ENCODE measurements at places on chromosomes 5 and 9.
A peak's percentile ranks its signal among the peaks of the same experiment; 100 is the strongest.

GRCh38 chr5:165057145-165057544, 1551.7 kb downstream of the MAT2B start:
- DNase-seq = no peak

DNA sequence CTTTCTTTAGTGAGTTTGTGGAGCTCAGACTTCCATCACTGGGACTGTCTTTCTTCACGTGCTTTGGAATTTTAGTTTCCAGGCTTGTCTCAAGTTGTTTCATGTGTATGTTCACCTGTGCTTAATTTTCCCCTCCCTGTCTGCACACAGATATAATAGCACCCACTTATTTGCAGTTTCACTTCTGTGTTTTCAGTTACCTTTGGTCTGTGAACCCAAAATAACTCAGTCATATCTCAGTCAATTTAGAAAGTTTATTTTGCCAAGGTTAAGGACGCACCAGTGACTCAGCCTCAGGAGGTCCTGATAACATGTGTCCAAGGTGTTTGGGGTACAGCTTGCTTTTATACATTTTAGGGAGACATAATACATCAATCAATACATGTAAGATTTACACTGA, 330.4 kb downstream of the ICE1 start:
- no peak for DNase-seq

GRCh38 chr5:2575871-2576270, 175.6 kb downstream of the IRX2 start:
- DNase-seq = no peak

GRCh38 chr5:4295663-4296339, 700.2 kb downstream of the IRX1 start:
- DNase-seq = no peak

DNA sequence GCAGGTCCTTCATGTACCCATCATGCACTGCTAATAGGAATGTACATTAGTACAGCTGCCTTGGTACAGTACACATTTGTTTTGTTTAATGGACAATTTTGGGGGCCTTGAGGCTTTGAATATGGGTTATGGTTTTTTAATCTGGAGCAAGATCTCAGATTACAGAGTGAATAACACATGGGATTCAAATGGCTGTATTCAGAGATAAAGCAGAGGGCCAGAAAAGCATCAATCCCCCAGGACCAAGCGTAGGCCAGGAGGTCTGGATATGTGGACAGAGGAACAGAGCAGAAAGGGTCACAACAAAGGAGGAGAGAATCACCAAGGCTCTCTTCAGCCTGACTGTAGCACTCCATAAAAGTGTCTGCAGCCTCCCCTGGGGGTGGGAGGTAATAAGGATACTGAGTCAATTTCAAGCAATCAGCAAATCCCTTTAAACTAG, 47.7 kb upstream of the STK32A start:
- no peak for DNase-seq

- DNase-seq = no peak
These were observed 14.6 kb downstream of the URM1 start for GRCh38 chr9:128385496-128386460.

GRCh38 chr5:54220230-54221040, 89.9 kb downstream of the ARL15 start:
- DNase-seq = no peak

DNA sequence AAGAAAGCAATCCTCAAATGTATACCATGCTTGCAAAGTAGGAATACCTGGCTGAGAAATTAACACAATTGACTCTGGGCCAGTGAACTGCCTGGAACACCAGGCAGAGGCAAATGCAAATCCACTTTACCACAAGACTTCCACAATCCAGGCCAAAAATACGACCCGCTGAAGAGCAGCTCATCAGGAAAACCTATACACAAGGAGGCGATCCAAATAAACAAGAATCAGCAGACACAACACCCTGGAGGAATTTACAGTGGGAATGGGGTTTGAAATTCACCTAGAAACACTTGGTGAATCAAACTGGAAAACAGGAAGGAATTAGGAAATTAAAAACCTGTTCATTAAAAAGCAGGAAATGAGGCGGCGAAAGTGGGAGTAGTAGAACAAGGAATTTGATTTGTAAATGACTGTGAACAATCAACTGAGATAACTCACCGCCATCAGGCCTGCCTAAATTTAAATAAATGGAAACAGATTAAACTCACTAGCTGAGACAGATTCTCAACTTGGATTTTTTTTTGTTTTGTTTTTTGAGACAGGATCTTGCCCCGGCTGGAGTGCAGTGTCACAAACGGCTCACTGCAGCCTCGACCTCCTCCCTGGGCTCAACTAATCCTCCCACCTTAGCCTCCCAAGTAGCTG, 15.9 kb downstream of the CMBL start:
- DNase-seq = no peak

GRCh38 chr9:98430535-98431292, 175.3 kb upstream of the TBC1D2 start:
- DNase-seq = peak; percentile 19

- peak; percentile 3 for DNase-seq
These were observed 85.0 kb upstream of the HRH2 start for GRCh38 chr5:175572886-175573285.

DNA sequence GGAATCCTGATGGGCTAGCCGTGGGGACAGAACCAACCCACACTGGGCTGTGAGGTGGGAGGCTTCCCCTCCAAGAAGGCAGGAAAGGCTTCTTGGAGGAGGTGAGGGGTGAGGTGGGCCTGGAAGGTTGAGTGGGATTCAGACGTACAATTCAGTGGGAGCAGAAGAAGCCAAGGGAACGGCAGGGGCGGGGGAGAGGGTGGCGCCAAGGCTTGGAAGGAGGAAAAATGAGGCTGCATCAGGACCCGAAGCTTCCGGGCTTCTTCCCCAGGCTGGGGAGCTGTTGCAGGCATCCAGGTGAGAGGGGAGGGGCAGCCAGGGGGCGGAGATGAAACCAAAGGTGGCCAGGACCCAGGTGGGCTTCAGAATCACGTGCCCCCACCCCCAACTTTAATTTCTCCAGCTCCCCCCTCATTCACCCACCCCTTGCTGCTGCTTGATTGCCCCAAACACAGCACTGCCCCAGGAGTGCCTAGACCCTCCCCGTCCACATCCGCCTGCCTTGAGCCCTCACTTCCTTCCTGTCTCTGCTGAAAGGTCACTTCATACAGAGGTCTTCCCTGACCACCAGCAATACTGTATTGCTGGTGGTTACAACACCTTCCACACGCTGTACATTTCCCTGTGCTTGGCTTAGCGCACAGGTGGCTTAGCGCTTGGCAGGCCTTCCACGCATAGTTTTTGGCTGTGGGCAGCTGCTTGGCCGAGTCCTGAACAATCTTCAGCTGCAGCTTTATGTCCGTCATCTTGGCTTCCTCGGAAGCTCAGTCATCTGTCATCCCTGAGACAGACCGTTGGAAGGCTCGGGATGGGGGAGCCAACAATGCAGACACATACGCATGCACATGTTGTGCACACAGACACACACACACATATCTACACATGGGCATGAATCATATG, 193.5 kb downstream of the RGS3 start:
- DNase-seq = no peak

- DNase-seq = no peak
These were observed 145.4 kb downstream of the TRPM6 start for GRCh38 chr9:74742191-74742790.

DNA sequence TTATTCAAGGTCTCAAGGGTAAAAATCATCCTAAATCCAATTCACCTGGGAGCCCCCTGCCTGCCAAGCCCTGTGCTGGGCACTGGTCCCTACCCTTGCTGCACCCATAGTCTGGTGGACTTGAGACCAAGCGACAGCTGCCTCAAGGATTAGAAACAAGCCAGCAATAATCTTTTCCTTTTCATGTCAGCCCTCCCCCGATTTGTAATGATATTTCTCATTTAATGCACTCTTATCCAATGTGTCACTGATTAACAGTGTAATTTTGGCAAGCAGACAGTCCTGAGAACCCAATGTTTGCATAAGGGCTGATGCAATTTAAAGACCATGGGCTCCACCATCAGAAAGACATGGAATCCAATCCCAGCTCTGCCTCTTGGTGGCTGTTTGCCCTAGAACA, 108.9 kb downstream of the ACTL7B start:
- no peak for DNase-seq

DNA sequence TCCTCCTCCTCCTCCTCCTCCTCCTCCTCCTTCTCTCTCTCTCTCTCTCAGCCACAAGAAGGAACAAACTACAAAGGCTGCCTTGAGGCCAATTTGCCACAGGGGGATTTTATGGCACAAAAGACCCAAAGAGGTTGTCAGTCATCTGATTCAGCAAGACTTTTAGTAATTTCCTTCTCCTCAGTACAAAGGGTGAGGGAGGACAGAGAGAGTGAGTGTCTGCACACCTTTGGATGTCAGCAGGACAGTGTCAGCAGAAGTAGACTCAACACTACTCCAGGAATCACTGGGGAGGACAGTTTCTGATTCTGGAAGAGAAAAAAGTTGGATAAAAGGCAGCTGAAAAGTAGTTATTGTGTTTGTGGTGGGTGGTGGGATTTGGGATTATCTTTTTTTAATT, 13.6 kb downstream of the TIMD4 start:
- no peak for DNase-seq

DNA sequence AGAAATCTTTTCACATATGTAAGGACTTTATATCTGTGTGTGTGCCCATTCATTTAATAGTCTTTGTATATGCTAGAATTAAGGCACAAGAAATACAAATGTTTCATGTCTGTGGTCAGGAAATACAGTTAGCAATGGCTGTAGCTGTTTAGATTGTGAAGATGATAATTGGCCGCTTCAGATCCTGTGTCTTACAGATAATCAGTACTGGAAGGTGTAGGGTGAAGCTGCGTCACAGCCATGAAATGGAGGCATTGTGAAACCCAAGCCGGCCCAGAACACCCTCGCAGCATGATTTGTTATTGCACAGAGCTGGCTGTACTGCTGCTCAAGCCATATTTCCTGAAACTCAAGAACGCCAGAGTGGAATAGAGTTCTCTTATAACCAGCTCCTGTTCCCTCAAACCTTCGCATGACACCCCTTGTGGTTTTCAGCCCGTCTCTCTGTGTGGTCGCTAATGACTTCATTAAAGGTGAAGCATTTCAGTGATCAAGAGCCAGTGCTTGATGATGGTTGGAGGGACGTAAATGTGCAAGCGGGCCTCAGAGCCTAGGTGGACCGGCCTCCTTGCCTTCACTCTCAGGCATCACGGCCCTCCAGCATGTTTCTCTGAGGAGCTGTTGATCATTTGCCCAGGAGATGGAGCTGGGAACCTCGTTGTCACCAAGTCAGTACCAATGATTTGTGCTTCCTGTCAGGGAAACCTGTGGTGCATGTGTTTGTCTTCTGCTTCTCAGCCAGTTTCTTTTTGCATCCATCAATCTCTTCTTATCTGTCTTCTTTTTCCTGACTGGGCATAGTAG, 80.1 kb downstream of the F2RL2 start:
- DNase-seq = no peak

DNA sequence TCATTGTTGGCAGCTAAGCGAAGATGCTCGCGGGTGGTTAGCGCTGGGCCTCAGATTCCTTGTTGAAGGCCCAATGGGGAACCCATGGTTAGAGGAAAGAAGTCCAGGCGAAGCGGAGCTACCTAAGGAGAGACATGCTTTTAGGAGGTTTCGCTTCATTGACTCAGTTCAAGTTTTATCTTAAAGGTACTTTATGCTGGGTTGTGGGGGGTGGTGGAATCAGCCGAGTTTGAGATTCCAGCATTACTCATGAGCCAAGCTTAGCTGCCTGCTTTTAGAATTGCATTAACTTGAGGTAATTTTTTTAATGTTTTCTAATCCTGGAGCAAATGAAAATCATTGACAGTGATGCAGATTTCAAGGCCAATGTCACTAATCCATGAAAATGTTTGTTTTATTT, 16.1 kb downstream of the MEGF10 start:
- DNase-seq = no peak

DNA sequence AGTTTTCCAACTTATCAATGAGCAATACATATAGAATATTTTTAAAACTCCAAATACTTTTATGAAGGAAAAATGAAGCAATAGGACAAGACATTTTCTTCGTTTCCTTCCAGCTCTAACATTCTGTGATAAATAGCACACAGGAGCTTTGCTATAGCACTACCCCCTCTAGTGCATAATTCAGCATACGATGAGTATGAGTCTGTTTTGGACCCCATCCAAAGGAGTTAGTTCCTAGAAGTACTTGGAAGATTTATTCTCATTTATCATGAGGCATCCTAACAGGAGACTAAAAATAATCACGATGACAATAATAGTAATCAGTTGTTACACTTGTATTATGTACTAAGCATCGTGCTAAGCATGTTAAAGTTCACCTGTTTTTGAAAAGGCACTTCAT, 1061.3 kb upstream of the DMAC1 start:
- no peak for DNase-seq

- peak; percentile 93 for DNase-seq
These were observed 26.6 kb downstream of the GRAMD2B start for GRCh38 chr5:126449751-126450271.

GRCh38 chr5:55569513-55569865, 34.7 kb upstream of the PLPP1 start:
- no peak for DNase-seq

GRCh38 chr5:139443831-139444453, 4.6 kb upstream of the DNAJC18 start:
- peak; percentile 88 for DNase-seq

DNA sequence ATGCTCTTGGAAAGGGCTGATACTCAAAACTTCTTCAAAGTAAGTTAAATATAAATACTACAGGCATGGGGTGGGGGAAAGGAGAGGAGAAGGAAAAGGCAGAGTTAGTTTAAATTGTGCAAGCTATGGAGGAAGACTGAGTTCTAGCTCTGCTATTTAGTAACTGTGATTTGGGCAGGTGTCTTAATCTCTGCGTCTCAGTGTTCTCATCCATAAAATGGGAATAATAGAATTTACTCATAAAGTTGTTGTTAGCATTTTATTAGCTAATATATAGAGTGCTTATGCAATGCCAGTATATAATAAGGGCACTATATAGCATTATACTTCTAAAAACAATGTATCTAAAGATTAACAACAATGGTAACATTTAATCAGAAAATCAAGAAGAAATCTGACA, 12.7 kb upstream of the PURA start:
- DNase-seq = no peak

DNA sequence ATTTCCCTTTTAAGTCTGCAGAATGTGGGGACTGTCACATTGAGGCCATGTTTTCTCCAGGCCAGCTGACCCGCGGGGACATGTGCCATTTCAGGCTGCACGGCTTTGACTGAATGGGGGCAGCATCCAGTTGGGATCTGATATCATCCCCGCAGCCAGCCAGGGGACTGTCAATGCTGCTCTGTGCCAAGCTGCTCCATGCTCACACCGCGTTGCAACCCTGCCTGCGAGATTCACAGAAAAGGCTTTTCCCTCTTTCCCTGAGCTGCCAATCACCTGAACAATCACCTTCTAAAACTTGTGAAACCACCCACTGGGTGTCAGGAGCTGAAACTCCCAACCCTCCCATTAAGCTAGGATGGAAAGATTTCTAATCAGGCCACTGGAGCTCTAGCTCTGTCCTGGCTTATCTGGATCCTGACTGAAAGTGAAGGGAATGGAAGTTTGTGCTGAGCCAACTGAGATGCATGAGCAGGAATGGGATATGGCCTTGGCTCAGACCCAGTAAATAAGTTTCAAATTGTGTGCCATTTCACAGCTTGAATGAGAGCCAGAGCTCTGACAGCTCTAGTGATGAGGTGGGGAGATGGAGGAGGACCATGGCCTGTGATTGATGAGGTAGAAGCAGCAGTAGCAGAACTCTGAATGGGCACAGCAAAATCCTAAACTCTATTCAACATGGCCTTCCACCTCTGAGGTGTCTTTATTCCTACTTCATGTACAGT, 34.5 kb upstream of the ZNF366 start:
- DNase-seq = no peak

GRCh38 chr9:101636247-101636646, 41.5 kb upstream of the PPP3R2 start:
- no peak for DNase-seq
